ENCODE measurements at places on chromosomes 2 and 18.

DNA sequence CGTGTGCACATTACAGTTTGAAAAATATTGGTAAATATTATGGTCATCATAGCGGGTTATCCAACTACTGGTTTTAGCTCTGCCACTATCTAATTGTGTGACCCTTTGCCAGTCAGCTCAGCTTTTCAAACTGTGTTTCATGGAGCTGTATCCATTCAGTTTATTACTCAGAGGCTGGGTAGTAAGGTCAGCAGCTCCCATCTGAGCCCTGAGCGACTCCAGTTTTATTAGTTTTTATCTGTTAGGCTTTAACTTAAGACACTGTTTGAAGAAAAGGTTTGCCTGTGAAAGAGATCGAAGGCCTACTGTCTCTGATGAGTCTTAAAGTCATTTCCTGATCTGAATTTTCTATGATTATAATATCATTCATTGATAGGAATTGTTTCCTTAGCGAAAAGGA, 76.3 kb downstream of the DPP10 start:
- DNase-seq, result no peak

DNA sequence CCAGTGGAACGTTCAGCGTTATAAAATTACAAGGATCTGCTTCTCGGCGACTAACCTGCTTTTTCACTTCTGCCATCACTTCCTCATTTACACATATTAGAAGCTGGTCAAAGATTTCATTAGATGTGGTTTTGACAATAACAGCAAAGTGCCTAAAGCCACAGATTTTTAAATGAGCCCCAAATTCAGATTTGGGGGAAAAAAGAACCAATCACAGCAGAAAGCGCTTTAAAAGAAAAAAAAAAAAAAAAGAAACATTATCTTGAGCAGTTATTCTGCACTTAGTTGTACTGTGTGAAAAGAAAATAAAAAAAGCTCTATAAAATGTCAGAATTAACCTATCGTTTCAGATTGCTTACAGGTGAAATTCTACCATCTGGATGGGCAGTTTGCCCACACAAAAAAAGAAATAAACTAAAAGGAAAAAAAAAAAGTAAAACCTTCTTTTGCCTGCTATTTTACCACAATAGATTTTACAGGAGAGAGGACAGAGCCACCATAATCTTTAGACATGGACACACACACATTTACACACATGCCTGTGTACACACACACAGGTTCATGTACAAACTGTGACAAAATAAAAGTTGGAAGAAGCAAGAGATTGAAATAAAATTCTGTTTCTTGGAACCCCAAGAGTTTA, 167.2 kb downstream of the TCF4 start:
- DNase-seq, result no peak

DNA sequence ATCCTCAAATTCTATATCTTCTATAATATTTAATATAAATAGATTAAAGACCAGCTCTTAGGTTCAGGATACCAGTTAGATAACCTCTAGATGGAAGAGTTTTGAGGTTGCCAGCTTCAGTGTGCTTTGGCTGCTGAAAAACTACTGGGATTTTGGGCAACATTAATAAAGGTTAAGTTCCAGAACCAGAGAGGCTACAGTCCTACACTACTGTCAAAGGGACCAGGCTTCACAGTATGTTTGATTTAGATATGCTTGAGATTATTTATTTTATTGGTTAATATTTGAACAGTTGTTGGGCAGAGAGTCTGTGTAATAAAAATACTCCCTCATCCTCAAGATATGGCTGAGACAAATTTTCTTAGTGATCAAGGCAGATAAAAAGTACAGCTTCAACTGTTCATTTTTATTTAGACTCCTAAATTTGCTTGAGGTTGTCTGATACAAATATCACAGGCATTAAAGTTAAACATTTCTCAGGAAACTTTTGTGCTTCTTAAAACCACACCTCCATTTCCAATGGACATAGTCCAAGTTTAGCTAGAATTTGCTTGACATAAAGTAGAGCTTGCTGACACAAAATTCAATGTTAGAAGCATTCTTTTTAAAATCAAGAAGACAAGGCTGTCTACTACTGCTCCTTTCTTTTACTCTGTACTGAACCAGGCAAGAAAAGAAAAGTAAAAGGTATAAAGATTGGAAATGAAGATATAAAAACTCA, 19.7 kb upstream of the TMEM17 start:
- no peak for DNase-seq

DNA sequence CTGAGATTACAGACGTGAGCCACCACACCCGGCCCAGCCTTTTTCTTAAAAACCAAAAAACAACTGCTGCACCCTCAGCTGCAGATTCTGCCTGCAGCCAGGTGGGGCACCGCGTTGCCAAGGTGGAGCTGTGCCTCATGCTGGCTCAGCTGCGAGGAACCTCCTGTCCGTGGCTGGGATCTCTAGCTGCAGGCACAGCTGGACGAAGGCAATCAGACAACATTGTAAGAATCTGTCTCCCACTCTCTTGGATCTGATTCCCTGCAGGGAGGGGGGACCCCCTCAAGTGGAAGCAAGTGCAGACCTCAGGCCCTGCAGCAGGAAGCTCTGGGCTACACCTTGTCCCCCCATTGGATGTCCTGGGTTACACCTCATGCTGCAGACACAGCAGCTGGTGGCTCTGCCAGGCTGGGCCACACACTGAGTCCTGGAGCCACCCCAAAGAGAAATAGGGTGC, 24.1 kb downstream of the CIDEA start:
- peak; percentile 26 for DNase-seq

DNA sequence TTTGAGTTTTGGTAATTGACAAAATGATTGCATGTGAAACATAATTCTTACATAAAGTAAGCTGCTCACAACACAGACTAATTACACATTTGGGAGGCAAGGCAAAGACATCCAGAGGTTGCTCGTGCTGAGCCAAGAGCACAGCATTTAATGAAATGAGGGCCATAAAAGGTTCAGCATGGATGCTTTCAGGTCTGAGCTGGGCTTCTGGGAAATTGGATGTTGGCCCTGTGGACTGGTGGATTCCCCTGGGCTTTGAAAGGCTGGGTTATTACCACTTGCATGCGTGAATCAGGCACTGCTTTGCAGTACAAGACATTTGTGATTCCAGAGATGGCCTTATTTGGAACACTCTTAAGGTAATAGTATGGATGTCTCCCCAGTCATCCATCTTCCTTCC, 533.5 kb upstream of the NRP2 start:
- no peak for DNase-seq

- no peak for DNase-seq
Observed at GRCh38 chr18:50310080-50310479, 22.6 kb upstream of the CXXC1 start.

- no peak for DNase-seq
Observed at GRCh38 chr2:65557616-65558573, 125.5 kb upstream of the SPRED2 start.

DNA sequence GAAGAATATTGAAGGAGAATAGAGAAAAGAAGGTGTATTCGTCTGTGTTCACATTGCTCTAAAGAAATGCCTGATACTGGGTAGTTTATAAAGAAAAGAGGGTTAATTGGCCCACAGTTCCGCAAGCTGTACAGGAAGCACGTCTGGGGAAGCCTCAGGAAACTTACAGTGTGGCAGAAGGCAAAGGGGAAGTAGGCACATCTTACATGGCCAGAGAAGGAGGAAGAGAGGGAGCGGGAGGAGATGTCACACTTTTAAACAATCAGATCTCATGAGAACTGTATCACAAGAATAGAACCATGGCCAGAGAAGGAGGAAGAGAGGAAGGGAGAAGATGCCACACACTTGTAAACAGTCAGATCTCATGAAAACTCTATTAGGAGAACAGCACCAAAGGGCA, 159.6 kb upstream of the TPO start:
- DNase-seq, result no peak

GRCh38 chr2:15391751-15392150, 169.4 kb downstream of the NBAS start:
- no peak for DNase-seq

GRCh38 chr2:47262657-47263056, 107.5 kb upstream of the STPG4 start:
- DNase-seq, result no peak

DNA sequence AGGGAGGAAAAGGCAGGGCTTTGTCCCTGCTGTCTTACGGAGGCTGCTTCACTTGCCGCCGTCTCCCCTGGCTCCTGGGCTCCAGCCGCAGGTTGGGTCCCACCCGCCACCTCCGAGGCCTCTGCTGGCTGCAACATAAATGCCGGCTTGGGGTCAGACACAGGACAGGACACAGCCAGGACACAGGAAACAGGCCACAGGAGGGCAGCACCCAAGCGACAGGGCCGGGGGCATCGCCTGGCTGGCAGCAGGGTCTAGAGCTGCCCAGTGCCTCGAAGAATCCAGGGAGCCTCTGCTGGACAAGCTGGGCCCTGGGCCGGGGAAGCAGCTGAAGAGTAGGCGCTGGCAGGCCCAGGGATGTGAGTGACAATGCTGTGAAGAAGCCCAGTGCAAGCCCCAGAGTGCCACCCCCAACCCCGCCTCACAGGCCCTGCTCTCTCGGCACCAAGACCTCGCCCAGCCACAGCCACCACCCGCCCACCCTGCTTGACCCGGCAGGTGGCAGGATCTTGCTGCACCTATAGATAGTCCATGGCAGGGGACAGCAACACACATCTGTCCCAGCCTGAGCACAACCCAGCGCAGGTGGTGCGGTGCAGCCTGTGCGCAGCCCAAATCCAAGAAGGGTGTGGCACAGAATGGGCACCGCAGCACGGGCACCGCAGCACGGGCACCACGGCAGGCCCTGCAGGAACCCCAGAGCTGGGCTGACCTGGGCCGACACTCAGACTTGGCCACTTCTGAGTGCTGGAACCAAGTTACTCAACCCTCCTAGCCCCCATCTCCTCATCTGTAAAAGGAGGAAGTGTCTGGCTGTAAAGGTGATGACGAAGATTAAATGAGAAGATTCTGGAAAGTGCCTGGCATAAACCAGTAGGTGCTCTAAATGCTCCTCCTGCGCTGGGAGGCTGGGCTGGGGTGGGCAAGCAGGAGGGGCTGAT, 55.6 kb downstream of the BIN1 start:
- no peak for DNase-seq

DNA sequence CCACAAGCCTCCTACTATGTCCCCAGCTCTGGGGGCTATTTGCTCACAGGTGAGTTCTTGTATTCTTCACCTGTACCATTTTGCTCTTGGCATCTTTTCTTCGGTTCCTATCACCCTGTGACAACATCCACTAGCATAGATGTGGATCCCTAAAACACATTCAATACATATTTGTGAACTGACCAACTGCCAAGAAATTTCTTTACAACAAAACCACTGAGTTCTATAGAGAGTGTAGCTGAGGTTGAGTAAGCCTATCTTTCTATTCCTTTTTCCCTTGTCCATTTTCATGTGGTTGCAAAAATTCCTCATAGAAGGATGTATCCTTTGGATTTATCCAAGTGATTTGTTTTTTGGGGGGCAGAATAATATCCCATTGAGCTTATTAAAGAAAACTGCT, 192.7 kb upstream of the ITGA4 start:
- DNase-seq, result no peak

DNA sequence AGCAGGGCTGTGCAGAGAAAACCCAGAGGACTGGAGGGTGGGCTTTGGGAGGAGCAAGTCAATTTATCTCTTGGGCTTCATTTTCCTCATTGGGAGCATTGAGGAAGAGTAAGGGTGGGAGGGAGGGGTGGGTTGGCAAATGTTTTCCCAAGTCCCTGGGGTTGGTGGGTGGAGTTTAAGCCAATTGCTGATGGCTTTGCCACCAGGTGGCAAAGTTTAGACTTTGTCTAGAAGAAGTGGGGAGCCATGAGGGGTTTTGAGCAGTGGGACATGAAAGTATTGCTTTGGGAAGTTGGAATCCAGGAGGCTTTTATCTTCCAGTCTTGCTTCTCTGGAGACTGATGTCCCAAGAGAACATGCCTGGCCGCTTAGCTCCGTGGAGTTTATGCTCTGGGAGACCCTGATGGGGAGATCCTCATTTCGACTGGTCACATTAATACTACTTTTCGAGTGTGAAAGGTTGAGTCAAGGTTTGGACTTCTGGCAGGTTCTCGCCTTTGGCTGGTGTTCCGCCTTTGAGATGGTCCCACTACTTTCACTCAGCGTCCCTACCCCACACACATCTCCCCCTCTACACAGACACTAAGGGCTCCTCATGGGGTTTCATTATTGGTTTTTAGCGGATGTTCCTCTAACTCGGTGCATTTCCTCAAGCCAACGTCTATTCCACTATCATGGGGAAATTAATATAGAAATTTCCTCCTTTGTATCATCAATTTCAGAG, 126.7 kb downstream of the PRKCE start:
- no peak for DNase-seq

DNA sequence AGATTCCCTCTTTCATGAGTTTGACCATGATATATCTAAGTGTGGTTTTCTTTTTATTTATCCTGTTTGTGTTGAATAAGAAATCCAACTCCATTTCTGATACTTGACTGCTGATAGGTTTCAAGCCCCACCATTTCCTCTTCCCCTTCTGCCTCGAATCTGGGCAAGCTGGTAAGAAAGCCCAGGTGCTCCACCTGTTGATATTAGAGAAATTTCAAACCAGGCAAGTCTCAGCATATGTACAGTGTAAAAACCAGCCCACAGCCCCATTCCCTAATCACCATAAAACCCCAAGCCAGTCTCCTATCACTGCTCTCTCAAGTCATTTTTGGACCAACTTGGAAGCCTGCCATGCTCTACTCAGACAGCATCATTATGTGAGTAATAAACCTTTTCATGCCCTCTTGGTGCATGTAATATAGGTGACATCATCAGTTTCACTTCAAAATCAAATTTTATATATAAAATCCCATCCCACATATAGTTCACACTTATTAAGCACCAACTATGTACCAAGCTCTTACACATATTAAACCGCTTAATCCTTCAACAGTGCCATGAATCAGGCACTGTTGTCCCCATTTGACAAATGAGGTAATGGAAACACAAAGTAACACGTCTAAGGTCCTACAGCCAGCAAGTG, 46.6 kb downstream of the SMAD2 start:
- DNase-seq, result peak; percentile 52

DNA sequence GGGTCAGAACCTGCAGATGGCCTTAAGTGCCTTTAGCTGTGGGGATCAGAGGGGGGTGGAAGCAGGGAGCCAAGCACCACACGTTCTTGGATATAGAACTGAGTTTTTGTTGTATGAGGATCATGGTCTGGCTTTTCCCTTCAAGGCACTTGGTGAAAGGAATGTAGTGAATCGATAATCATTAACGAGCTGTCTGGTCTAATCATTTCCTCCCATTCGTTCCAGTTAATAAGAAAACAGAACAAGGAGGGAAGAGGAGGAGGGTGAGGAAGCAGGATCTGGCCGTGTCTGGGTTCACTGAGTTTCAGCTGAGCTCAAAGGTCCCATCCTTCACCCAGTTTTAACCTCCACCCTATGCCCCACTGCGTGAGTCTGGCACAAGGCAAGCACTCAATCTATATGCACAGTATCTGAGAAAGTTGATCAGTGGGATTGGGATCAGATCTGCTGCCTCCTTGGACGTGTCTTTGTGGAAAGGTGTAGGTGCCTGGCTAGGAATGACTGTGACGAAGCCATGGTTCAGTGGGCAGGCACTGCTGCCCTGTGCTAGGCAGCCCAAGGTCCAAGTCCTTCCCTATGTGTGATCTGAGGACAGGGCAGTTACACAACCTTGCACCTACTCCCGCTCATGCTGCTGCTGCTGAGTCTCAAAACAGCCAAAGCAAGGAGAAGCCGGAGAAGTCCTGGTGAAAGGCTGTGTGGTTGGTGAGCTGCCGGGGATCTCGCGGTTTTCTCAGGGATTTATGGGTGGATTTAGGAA, 54.8 kb downstream of the GALNT14 start:
- no peak for DNase-seq

- DNase-seq, result no peak
Observed at GRCh38 chr18:77481541-77481940, 231.9 kb downstream of the GALR1 start.

GRCh38 chr2:20227894-20228505, 3.1 kb upstream of the SDC1 start:
- no peak for DNase-seq

GRCh38 chr2:110829413-110830146, 97.2 kb downstream of the ACOXL start:
- DNase-seq, result no peak

All from fibroblast of pulmonary artery (primary cell).